T follicular helper cell (primary cell): ENCODE measurements at places on chromosomes 5 and 9.

DNA sequence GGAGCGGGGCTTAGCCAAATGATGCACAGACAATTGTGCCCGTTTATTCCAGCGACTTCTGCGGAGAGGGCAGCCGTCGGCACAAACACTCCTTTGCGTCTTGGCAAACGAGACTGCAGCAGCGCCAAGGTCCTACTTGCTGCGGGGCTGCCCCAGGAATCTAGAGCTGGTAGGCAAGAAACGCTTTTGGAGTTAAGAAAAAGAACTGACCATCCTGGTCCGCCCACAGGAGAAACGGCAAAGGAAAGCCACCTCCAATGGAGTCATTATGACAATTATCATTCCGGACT is 2.3 kb downstream of the RXFP3 start:
- no peak for DNase-seq

DNA sequence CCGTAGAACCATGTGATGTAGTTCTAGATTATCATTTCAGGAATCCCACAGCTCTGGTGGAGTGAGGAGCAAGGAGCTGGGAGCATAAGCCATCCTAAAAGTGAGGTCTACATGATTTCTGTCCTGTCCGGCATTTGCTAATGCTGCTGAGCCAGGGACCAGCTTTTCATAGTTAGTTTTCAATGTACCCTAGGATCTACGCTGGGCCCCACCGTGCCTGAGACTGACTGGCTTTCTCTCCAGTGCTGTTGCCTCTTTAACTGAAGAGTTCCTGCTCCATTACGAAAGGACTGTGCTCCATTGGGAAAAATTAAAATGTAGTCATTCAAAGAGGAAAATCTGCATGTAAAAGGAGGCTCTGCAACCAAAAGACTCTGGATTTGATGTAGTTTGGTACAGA is 634.8 kb downstream of the DMRTA1 start:
- DNase-seq: no peak

GRCh38 chr5:176296-176823 is 14.9 kb upstream of the LRRC14B start:
- DNase-seq: no peak

DNA sequence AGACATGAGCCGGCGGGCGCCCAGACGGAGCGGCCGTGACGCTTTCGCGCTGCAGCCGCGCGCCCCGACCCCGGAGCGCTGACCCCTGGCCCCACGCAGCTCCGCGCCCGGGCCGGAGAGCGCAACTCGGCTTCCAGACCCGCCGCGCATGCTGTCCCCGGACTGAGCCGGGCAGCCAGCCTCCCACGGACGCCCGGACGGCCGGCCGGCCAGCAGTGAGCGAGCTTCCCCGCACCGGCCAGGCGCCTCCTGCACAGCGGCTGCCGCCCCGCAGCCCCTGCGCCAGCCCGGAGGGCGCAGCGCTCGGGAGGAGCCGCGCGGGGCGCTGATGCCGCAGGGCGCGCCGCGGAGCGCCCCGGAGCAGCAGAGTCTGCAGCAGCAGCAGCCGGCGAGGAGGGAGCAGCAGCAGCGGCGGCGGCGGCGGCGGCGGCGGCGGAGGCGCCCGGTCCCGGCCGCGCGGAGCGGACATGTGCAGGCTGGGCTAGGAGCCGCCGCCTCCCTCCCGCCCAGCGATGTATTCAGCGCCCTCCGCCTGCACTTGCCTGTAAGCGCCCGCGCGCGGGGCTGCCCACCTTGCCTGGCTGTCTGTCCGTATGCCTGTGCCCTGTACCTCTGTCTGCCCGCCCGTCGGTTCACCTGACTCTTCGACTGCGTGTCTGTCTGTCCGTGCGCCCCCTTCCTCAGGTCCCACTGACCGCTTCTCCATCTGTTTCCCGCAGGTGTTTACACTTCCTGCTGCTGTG is 412 bp downstream of the FGF18 start:
- no peak for DNase-seq

GRCh38 chr5:77250021-77250420 is 39.5 kb downstream of the PDE8B start:
- DNase-seq: no peak

GRCh38 chr5:154898210-154898609 is 39.8 kb downstream of the CNOT8 start:
- DNase-seq: no peak

DNA sequence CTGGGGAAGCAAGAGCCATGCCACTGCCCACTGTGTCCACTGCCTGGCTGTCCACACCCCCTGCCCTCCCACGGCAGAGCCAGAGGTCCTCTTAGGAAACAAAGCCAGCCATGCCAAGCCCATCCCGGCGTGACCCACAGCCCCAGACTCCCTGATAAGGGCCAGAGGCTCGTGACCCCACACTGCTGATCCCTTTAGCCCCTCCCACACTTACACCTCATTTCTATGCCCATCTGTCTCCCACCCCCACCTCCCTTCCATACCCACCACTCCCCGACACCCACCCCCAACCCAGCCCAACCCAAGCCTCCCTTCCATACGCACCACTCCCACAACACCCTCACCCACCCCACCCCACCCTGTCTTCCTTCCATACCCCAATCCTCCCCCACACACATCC is 17.3 kb downstream of the PTGES start:
- no peak for DNase-seq

- no peak for DNase-seq
Observed at GRCh38 chr5:112014783-112015395, 257.9 kb upstream of the NREP start.

- no peak for DNase-seq
Observed at GRCh38 chr5:39638813-39639212, 214.0 kb upstream of the DAB2 start.

DNA sequence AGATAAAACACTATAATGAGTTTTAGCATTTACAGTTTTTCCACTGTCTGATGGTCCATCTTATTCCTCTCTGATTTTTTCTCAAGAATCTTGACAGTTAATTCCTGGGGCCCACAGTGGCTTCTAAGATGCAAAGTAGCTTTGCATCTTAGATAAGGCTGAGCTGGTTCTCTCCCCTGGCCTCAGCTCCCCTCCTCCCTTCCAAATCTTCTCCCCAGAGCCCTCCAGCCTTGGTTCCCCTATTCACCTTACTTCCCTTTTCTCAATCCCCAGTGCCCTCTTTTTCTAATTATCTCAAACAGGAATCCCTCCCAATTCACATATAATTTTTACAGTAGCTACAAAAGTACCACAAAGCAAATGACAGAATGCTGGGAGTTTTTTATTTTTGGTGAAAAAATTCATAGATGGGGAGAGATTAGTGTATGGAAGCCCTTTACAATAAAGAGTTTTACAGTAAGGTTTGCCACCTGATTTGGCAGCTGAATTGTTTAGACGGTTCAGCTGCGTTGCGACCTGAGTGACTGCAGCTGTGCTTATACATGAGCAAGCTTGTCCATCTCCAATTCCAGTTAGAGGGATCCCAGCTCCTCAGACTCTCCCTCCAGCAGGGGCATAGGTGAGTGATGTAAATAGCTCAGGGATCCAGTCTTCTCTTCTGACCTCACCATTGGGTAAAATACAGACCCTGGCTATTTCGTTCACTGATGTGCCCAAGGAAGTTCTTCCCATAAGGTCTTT is 51.4 kb upstream of the CKMT2 start:
- no peak for DNase-seq

DNA sequence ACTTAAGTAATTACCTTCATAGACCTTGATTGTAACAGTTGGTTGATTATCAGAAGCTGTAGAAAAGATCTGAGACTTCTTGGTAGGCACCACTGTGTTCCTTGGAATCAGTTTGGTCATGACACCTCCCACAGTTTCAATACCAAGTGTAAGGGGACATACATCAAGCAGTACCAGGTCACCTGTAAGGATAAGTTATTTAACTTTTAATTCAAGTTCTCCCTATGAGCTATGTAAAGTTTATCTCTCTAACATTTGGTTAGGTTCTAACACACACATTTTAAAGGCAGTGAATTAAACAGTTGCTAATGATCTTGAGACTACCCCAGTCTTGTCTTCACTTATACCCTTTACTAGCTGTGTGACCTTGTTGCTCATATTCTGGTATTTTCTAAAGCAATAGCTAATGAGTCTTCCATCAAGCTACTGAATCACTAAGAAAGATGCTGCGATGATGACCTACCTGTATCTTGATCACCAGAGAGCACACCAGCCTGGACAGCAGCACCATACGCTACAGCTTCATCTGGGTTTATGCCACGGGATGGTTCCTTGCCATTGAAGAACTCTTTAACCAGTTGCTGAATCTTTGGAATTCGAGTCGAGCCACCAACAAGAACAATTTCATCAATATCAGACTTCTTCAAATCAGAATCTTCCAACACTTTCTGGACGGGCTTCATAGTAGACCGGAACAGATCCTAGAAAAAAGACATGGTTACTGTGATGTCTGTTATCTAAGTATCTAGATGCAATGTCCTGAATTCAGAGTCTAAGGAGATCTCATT is 2.8 kb downstream of the HSPA5 start:
- no peak for DNase-seq

- DNase-seq: no peak
Observed at GRCh38 chr5:93591323-93591945, 8.4 kb downstream of the NR2F1 start.

DNA sequence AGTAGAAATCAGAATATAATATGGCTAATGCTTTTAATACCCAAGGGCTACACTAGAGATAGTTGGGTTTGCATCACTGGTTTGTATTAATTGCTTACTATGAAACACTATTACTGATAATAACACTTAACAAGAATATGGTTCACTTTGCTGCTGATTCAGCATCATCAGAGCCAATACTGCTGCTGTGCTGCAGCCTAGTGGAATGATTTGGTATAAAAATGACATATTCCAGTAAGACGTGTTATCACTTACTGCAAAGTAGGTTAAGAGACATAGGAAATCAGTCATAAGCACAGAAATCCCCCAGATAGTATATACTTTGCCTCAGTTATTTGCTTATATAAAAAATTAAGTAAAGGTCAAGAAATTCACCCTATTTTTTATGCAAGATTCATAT is 2.8 kb downstream of the CDH10 start:
- DNase-seq: no peak

GRCh38 chr9:137804908-137805630 is 72.5 kb upstream of the CACNA1B start:
- DNase-seq: no peak

DNA sequence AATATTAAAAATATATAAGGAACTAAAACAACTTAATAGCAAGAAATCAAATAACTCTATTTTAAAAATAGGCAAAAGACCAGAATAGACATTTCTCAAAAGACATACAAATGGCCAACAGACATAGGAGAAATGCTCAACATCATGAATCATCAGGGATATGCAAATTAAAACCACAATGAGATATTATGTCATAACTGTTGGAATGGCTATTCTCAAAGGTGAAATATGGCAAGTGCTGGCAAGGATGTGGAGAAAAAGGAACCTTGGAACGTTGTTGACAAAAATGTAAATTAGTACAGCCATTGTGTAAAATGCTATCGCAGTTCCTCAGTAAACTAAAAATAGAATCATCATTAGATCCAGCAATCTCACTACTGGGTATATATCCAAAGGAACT is 468.5 kb downstream of the NFIB start:
- DNase-seq: no peak

DNA sequence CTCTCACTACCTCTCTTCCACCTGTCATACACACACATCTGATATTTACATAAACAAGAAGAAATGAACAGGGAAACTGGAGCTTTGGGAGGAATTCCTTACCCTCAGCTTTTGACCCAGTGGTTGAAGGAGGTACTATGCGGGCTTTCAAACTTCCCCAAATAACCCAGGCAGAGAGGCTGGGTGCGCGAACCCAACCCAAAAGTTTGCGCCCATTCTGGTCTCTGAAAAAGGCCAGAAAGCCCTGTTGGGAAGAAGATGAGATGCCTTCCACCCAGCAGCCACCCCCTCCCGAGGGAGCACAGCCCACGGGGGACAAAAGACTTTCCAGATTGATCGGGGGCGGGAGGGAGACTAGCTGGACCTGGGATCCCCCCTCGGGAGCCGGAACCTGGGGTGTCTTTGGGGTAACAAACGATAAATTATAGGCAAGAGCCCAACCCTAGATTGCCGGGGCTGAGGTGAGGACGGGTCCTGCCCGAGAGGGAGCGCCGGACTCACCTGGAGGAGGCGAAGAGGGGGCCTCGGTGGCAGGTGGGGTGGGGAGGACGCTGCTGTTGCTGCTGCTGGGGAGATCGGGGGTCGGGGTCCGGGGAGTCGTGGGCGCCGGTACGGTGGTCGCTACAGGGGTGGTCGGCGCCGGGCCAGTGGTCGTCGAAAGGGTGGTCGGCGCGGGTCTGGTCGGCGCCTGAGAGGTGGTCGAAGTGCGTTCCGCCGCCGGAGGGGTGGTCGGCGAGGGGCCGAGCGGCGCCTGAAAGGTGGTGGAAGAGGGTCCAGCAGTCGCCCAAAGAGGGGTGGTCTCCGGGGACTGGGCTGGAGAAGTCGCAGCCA is 798 bp downstream of the MEGF9 start:
- DNase-seq: peak; percentile 4

DNA sequence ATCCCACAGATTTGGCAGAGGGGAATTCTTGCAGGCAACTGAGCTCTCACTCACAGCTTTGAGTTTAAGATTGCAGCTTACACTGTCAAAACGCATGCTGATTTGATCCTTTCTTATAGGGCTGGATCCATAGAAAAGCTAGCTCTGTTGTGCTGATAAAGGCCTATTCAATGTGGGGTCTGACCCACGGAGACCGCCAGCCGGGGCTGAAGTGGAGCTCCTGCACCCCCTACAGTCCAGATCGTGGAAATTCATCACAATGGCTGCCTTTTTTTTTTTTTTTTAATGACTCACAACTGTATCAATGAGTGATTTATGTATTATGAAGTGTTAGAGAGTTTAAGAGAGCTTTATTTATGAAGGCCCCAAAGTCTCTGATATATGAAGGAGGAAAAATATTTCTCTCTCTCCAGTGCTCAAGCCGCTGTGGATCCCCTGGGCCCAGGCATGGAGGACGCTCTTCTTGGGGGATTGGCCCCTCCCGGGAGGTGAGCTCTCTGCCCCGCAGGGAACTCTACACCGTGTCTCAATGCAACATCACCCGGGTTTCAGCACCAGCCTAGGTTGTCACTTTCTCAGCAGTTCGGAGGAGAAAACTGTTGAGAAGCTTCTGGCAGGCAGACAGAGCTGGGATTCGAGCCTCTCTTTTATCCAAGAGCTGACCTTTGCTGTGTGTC is 700.2 kb downstream of the IRX1 start:
- DNase-seq: no peak

- DNase-seq: no peak
Observed at GRCh38 chr9:109411069-109411761, 86.9 kb downstream of the PTPN3 start.

DNA sequence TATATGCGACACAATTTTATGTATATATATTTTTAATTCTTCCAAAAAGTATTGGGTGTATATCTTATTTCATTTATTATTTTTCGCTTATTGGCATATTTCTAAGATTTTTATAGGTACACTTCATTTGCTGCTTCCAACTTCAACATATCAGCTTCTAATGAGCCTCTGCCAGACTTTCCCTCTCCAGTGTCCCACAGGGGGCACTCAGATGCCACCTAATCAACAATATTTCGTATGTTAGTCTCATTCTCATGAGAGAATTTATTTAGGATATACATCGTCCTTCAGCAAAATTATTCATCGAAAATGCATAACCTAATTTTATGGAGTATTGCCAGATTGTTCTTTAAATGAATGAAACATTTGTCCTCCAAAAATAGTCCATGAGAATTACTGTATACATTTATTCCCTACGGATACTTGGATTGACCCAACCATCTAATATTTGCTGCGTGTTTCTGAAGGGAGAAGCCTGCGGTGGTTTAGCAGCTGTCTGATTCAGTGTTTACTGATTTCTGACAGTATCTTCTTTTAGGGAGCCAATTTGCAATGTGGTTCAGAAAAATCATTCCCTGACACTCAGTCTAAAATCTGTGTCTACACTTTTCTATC is 100.6 kb upstream of the SELENOP start:
- peak; percentile 39 for DNase-seq

GRCh38 chr9:90024823-90025222 is 420.0 kb downstream of the GADD45G start:
- no peak for DNase-seq

GRCh38 chr9:91150998-91151717 is 210.6 kb downstream of the AUH start:
- no peak for DNase-seq
